ENCODE measurements at places on chromosomes 4 and X. TPM values are rescaled to one million over a fixed set of nuclear protein-coding genes. Genes with fewer than 3 reads are reported as not detected.
A peak's percentile ranks its signal among the peaks of the same experiment; 100 is the strongest.

The MAGEB1 gene
- total RNA-seq = not detected

The TNIP2 gene
- total RNA-seq = 50.5 TPM

The TCP11X2 gene
- not detected for total RNA-seq

- DNase-seq = no peak
These were observed 136.5 kb downstream of the RBM47 start for GRCh38 chr4:40493160-40493559.

GRCh38 chr4:124535003-124535402, 177.5 kb downstream of the ANKRD50 start:
- DNase-seq = no peak

The CT45A2 gene
- total RNA-seq = not detected

- DNase-seq = peak; percentile 42
These were observed 854 bp downstream of the RNF113A start for GRCh38 chrX:119870626-119871131.

- peak; percentile 7 for DNase-seq
These were observed 26.0 kb downstream of the ADH4 start for GRCh38 chr4:99117876-99118693.

- no peak for DNase-seq
These were observed 412.7 kb downstream of the KCNIP4 start for GRCh38 chr4:21535898-21536297.

DNA sequence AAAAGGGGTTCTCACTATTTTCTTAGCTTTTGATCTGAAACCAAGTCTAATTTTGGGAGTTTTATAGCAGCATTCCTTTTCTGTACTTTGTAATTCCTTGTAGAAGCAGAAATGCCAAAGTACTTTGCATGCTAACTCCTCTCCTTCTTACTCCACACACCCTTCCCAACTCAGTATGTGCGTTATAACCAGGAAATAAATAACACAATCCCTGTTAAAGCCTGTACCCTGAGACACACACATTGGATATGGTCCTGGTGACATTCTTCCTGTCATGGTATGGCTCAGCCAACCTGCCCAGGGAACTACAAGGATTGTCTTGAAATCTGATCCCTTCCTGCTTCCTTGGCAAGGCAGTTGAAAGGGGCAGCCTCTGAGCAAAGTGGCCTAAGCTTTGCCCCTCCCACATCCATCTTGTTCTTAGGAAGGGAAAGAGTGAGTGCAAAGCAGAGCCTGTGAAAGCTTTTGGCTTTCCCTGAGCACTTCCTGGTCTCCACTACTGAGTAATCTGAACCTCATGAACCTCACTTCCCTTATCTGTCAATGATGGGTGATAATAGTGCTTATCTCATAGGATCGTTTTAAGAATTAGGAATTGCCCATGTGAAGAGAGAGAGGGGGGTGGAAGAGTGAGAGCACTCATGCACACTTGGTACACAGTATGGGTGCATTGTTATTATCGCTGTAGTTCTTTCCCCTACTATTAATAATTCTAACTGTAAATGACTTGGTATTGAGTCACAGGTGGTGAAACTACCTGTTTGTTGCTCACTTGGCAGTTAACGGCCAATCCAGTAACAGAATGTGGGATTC, 109.3 kb downstream of the AFF2 start:
- DNase-seq = no peak

- no peak for DNase-seq
These were observed 5.9 kb downstream of the SPARCL1 start for GRCh38 chr4:87523307-87523706.

DNA sequence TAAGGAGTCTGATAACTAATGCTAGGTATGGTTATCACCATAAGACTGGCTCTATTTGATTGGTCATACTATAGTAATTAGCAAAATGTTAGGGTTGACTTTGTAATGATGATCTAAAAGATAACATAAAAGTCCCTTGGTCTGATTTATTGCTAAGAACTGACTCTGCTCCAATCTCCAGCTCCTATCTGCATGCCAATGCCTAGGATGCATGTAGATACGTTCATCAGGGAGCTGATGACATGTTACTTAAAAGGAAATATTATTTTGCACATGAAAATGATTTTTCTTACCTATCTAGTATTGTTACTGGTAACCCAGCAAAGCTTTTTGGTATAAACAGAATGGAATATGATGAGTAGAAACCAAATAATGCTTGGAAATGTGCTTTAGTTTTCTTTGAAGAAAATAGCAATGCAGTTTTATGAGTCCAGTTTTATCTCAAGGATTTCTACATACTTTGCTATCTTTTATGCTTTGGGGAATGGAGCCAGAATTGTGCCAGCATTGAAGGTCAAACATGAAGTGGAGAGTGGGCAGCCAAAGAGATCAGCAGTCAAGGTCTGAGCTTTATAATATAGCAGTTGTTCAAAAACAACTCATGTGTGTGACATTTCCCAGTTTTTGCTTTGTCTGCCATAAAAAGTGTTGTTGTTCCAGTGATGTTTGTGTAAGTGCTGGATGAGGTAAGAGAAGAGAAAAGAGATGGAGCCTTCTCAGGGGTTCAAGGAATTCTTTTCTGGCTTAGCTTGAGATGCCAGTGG, 121.0 kb downstream of the ARHGAP24 start:
- no peak for DNase-seq

The FAM236A gene
- total RNA-seq = not detected

The LUZP4 gene
- not detected for total RNA-seq

- DNase-seq = no peak
These were observed 97.6 kb upstream of the NKX1-1 start for GRCh38 chr4:1503583-1504471.

GRCh38 chrX:115311601-115312001, 22.1 kb downstream of the LUZP4 start:
- DNase-seq = no peak

- no peak for DNase-seq
These were observed 472.7 kb upstream of the MAGEB18 start for GRCh38 chrX:25665431-25665830.

The ERCC6L gene
- total RNA-seq = 0.28 TPM

GRCh38 chrX:10415306-10416001, 204.9 kb downstream of the MID1 start:
- no peak for DNase-seq

GRCh38 chr4:33058998-33059397, 2338.8 kb downstream of the PCDH7 start:
- no peak for DNase-seq

GRCh38 chrX:16870862-16871815, 977 bp upstream of the RBBP7 start:
- no peak for DNase-seq

DNA sequence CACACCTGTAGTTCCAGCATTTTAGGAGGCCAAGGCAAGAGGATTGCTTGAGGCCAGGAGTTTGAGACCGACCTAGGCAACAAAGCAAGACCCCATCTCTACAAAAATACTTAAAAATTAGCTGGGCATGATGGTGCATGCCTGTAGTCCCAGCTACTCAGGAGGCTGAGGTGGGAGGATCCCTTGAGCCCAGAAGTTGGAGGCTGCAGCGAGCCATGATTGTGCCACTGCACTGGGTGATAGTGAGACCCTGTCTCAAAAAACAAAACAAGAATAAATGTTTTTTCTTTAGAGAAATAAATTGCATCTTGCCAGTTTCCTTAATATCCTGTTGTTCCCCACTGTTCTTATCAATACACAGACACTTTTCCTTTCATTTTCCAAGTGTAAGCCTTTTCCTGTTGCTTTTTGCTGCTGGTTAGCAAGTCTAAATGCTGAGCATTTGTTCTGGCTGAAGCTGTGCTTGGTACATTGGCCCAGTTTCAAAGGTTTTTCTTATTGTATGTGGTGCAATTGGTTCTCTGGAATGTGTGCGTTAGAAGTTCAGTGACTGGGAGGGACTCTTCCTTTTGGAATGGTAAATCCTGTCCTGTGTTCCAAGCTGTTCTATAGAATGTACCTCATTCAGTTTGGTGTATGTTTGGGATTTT, 98.2 kb downstream of the AFF1 start:
- DNase-seq = no peak

GRCh38 chr4:110619463-110620247, 3.2 kb downstream of the PITX2 start:
- DNase-seq = no peak

The CENPVL2 gene
- not detected for total RNA-seq

DNA sequence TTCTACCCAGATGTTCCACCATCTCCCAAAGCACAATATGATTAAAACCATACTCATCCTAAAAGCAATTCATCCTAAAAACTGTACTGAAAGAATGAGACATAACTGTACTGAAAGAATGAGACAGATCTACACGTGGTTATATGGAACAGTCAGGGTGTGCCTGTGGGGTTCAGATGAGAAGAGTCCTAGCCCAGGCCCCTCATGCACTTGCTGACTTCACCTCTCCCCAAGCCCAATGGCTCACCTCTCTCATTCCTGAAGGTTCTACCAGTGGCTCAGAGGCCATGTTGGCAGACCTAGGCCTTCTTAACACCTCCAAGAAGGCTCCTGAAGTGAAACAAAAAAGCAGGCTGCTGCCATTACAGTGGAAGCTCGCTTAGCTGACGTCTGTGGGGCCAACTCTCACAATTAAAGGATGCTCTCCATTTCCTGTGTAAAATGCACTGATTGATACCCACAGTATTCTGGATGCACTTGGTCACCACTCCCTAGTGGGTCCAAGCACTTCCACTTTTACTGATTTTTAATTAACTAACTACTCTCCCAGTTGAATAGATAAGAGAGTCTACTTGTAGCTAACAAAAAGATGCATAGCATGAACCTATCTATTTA, 3.8 kb downstream of the PLAC1 start:
- DNase-seq = no peak

DNA sequence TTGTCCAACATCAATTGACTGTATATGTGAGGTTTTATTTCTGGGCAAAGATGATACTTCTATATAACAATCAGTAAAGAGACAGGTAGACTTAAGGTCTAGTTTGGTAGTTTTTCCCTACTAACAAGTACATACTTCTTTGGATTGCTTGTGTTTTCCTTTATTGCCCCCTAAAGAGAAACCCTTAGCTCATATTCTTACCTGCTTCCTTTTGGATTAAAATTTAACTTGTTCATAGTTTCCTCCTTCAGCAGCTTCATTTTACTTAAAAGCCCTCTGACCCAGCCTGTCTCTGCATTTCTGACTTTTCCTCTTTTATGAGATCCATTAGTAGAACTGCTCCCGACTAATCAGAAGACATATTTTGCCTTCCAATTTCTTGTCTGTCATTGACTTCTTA, 75.7 kb upstream of the GPC4 start:
- no peak for DNase-seq

- DNase-seq = no peak
These were observed 16.9 kb upstream of the MED28 start for GRCh38 chr4:17597517-17597916.

DNA sequence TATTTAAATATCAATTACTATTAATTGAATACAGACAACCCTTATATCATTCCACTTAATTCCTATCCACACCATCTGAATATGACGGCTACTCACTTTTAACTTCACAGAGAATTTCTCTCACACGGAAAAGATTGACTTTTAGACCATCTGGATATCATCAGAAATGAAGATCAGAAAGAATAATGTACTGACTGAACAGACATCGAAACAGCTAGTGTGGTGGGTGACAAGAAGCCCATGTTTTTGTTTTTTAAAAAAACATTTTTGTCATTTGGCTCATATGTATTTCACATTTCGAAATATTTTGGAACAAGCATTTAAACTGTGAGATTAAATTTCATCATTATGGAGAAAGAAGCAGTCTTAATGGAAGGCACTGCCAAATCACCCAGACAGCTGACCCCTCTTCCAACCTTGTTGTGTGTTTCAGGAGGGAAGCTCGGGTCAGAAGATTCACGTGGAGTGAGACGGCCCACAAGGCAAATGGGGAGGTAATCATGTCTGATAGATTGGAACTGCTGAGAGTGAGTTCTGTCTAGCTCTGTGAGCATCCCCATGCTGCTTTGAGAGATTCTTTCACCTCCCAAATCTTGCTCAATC, 204.2 kb upstream of the RASGEF1B start:
- no peak for DNase-seq

DNA sequence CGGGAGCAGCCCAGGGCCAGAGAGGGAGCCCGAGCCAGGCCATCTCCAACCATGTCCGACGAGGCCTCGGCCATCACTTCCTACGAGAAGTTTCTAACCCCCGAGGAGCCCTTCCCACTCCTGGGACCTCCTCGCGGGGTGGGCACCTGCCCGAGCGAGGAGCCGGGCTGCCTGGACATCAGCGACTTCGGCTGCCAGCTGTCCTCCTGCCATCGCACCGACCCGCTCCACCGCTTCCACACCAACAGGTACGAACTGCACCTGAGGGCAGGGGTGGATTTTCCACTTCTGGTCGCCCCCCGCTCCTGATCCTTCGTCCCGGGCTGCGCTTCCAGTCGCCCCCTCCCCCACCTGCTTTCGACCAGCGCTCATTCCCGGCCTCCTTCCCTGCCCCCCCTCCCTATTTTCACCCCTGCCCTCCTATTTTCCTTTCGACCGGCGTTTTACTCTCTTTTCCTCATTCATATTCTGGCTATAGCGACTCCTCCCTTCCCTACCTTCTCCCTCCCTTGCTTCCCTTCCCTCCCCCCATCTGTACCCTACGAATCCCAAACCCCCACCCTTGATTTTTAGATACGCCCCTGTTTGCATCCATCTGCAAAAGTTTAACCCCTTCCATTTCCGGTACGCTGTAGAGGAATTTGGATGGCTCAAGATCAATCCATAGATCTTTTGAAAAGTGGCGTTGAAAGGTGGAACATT, 633 bp downstream of the FAM199X start:
- no peak for DNase-seq

The DRP2 gene
- total RNA-seq = 0.08 TPM

DNA sequence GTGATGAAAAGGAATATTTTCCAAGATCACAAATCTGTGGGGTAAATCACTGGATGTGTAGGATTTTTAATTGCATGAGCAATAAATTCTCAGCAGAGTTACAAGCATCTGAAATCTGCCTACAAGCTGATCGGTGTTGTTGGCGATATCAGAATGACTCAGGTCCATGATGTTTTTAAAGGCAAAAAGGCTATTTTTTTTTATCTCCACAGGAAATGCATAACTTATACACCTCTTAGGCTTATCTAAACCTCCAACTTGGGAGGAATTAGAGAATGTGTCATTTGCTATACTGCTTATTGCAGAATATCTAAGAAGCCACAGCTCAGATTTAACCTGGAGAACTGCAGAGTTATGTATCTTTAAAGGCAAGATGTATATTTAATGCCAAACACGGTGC, 61.6 kb downstream of the KIT start:
- DNase-seq = no peak

DNA sequence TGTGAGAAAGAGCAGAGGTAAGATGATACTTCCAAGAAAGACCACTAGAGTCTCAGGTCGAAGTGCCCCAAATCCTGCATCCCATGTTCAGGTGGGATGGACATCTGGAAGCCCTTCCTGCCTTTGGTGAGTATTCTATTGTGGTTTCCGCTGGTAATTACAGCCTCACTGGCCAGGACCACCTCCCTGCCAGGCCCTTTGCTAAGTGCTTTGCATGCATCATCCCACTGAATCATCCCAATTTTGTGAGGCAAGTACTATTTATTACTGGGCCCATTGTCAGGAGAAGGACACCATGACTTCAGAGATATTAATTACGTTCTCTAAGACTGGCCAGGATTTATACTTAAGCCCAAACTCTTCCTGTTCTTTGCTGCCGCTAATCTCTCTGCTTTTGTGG, 10.7 kb upstream of the PASD1 start:
- no peak for DNase-seq

GRCh38 chrX:22134681-22135080, 102.6 kb downstream of the PHEX start:
- no peak for DNase-seq

Measured in CD4-positive, alpha-beta memory T cell (primary cell).